ENCODE measurements at places on chromosomes 5 and 9.

DNA sequence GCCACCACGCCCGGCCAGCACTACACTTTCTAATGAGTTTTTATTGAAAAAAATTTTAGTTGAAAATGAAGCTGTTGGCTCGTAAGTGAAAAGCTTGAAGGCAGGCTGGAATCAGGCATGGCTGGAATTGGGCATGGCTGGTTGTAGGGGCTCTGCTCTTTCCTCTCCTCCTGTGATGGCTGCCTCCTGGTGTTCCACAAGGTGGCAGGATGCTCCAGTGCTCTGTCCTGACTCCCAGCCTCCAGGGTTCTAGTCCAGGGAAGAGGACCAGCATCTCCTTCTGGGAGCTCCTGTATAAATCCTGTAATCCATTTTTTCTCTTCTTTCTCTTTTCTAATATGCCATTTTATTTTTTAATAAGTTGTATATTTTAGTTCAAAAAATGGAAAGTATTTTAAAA is 57.2 kb upstream of the DHFR start:
- DNase-seq = no peak

GRCh38 chr5:88660264-88660946 is 222.6 kb downstream of the MEF2C start:
- no peak for DNase-seq

DNA sequence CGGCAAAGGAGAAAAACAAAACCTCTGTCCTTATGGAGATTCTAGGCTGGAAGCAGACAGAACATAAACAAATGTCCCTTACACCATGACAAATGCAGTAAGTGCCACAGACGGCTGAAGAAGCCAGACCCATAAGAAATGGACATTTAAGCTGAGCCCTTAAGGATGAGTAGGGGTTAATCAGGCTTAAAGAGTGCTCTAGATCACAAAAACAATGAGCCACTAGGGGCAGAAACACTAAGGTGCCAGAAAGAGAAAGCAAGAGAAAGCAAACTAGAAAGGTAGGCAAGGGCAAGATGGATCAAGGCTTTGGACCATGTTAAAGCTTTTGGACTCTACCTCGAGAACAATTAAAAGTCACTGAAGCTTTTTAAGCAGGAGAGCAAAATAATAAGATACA is 326.9 kb upstream of the WWC1 start:
- no peak for DNase-seq

GRCh38 chr5:60916646-60917045 is 28.2 kb downstream of the ERCC8 start:
- DNase-seq = no peak

DNA sequence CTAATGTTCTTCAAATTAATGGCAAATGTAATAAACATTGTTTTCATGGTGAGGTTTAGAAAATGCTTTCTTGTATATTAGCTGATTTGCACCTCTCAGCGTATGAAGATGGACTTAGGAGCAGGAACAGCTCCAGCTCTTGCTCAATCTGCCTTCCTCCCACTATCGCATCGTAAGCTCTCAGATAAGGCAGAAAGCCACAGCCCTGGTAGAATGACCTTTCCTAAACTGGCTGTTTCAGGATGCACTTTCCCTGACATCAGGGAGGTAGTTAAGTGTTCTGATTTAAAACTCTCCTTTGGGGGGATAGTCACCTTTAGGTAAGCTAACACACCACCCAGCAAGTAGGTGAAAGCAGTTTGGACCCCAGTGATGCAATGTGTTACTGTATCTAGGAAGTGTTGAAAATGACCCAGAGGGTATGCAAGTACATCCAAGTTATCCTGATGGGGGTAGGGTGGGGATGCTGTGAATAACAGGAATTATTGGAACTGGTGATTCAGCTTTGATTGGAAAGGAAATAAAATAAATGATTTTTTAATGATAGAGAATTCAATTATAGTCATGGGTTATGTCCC is 72.3 kb downstream of the LMNB1 start:
- DNase-seq = no peak

- no peak for DNase-seq
Measured at GRCh38 chr5:136427426-136427825, 62.1 kb upstream of the TRPC7 start.

GRCh38 chr9:38680837-38681445 is 39.0 kb downstream of the FAM240B start:
- DNase-seq = no peak

DNA sequence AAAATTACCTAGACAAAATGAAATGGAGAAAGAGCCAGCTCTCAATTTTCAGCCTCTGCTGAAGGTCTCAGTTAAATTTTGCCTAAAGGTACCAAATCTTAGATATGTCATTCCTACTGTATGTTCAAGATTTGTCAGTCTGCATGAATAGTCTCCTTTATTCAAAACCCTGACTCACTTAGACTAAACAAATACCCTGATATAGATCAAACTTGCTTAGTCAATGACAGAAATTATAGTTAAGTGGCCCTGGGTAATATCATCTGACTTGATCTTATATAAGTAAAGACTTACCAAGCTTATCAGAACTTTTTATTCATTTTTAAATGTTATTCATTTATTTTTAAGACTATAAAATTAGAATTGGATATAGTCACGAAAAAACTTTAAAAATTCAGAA is 12.2 kb downstream of the MEGF9 start:
- no peak for DNase-seq

GRCh38 chr9:72805238-72805637 is 147.6 kb downstream of the ALDH1A1 start:
- DNase-seq = no peak

DNA sequence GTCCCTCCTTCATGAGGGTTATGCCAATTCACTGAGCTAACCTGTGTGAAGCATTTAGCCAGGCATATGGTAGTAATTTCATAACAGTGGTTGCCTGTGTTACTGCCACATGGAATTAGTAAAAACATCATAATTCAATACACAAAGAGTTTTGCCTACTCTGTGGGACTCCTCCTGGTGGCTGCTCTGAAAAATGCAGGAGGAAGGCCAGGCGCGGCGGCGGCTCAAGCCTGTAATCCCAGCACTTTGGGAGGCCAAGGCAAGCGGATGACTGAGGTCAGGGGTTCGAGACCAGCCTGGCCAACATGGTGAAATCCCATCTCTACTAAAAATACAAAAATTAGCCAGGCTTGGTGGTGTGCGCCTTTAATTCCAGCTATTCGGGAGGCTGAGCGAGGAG is 547.3 kb downstream of the CDK5RAP2 start:
- DNase-seq = no peak

GRCh38 chr9:134678666-134679443 is 37.3 kb downstream of the COL5A1 start:
- no peak for DNase-seq

- no peak for DNase-seq
Measured at GRCh38 chr9:95004411-95005277, 278.1 kb downstream of the AOPEP start.

DNA sequence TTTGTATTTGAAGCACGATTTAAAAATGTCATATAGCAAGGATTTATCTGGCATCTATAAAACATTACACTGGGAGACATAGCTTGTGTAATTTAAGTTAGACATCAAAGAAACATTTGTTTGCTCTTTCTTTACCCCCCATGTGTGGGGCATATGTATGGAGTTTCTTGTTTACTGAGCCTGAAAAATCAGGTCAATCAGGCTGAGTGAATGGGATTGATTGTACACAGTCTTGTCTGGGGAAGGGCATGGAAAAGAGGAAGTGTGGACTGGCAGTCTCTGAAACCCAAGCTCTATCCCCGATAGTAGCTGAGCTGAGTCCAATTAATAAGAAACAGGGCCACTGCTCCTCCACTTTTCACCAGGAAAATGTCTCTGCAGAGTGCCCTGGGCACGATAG is 49.4 kb downstream of the SLC46A2 start:
- no peak for DNase-seq

GRCh38 chr5:98556712-98557111 is 216.8 kb upstream of the RGMB start:
- no peak for DNase-seq

DNA sequence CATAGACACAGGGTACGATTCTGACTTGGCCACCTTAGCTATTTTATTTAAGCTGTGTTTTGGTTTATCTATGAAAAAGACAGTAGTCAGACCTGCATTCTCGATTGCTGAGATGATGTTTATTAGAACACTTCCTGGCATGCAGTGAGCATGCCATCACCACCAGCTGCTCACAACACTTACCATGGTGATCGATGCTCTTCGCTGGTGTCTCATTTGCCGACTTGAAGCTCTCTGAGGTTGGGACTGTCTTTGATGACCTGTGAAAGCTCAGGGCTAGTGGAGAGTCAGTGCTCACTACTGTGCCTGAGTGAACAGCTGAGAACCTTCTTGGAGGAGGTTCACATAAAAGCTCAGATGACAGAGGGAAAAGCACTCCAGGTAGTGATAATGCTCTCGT is 4.4 kb upstream of the C9orf153 start:
- no peak for DNase-seq

DNA sequence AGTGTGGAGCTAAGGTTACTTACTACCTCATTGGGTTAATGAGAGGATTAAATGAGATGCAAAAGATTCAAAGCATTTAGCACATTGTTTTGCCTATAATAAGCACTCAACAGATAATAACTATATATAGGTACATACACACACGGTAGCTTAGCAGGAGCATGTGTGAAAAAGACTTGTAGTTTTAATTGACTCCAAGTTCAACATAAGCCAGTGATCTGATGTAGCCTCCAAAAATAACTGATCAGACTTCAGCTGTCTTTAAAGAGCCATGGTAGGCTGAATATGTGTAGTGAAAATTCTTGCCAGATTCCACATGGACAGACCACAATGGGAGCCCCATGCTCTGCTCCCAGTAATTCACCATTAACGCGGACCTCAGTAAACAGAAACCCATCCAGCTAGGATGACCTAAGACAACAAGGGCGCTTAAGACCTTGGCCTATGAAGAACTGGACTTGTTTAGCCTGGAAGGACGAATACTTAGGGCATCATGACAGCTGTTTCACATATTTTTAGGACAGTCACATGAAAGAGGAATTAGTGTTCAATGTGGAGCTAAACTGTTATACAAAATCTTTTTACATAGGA is 115.1 kb upstream of the ZNF366 start:
- DNase-seq = no peak

- DNase-seq = no peak
Measured at GRCh38 chr5:128111818-128112448, 28.4 kb downstream of the SLC12A2 start.

- no peak for DNase-seq
Measured at GRCh38 chr5:95825495-95825894, 3.0 kb upstream of the GLRX start.

- DNase-seq = no peak
Measured at GRCh38 chr5:125140855-125141254, 394.4 kb upstream of the ZNF608 start.

GRCh38 chr9:9846557-9846956 is 766.2 kb downstream of the PTPRD start:
- no peak for DNase-seq

- DNase-seq = no peak
Measured at GRCh38 chr9:8208465-8208864, 408.9 kb upstream of the DMAC1 start.

DNA sequence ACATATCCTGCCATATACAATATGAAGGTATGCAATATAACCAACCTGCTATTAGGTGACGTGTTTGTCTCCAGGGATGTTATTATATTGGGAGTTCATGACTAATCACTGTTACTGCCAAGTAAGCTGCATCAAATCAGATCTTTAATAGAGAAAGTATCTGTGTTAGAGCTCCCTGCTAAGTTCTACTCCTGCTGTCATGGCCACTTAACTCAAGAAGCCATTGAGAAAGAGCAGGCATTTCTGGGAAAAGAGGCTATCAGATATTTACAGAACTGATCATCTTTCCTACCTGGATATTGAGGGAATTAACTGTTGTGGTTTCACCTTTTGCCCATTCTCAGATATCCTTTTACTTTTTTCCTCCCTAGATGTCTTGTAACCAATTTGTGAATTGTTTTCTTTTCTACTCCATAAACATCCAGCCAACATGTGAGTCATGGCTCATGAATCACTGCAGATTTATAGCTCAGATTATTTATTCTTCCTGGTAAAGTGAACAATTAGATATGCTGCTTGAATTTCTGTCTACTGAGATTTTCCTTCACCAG is 634.8 kb upstream of the FAM174A start:
- DNase-seq = no peak

- DNase-seq = no peak
Measured at GRCh38 chr5:1085391-1085790, 26.5 kb downstream of the SLC12A7 start.

DNA sequence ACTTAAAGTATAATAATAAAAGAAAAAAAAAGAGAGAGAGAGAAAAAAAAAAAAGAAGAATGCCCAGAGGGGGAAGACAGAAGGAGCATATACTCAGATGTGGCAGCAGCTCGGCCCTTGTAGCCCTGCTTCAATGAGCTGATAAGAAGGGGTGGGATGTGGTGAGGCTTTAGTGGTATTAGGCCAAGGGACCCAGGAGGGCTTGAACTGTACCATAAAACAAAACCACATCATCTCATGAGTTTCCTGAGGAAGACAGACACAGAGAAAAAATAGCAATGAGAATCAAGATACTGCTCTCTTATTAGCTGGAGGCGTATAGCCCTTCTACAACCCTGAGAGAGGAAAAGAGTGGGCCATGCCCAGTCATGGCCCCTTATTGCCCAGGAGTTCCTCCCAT is 72.8 kb downstream of the SLC1A1 start:
- no peak for DNase-seq

GRCh38 chr5:13921578-13921977 is 22.9 kb downstream of the DNAH5 start:
- no peak for DNase-seq

- DNase-seq = no peak
Measured at GRCh38 chr9:99220011-99220410, 1.7 kb downstream of the ALG2 start.

GRCh38 chr5:113935453-113935852 is 422.0 kb downstream of the YTHDC2 start:
- no peak for DNase-seq

GRCh38 chr9:28923351-28923750 is 1350.1 kb upstream of the C9orf72 start:
- no peak for DNase-seq

DNA sequence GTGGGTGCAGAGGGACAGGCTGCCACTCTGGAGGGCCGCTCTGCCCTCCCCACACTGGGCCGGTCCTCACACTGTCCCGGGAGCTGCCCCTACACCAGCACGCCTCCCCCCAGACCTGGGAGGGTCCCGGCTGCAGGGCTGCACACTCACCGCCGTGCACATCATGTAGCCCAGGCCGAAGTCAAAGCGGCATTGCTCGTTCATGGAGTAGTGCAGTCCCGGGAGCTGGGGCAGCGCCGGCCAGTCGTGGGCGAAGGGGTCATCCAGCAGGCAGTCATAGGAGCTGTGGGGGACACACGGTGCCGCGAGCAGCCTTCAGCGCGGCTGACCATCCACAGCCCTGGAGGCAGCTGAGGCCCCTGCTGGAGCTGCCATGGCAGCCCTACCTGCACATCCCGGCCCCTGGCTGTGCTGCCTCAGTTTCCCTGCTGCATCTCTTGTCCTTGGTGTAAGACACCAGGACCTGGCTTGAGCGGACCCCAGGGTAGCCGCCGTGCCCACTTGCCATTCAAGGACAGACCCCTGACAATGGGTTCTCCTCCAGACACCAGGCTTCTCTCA is 93.2 kb downstream of the ZNF354C start:
- no peak for DNase-seq

- no peak for DNase-seq
Measured at GRCh38 chr9:108478431-108479332, 377.1 kb downstream of the ACTL7B start.
